CD8-positive, alpha-beta memory T cell (primary cell): ENCODE measurements at places on chromosomes 6 and 20. TPM values are rescaled to one million over a fixed set of nuclear protein-coding genes. Genes with fewer than 3 reads are reported as not detected.

The TAF4 gene
- 20.5 TPM for total RNA-seq

GRCh38 chr20:3875378-3875974 is 13.7 kb upstream of the PANK2 start:
- no peak for DNase-seq
- H3K36me3 ChIP-seq: no peaks in the 10 kb centered on the region
- no peak overlapping the region for H3K27ac ChIP-seq
- no peaks in the 10 kb centered on the region for H3K27me3 ChIP-seq
- no peaks in the 10 kb centered on the region for H3K4me1 ChIP-seq

DNA sequence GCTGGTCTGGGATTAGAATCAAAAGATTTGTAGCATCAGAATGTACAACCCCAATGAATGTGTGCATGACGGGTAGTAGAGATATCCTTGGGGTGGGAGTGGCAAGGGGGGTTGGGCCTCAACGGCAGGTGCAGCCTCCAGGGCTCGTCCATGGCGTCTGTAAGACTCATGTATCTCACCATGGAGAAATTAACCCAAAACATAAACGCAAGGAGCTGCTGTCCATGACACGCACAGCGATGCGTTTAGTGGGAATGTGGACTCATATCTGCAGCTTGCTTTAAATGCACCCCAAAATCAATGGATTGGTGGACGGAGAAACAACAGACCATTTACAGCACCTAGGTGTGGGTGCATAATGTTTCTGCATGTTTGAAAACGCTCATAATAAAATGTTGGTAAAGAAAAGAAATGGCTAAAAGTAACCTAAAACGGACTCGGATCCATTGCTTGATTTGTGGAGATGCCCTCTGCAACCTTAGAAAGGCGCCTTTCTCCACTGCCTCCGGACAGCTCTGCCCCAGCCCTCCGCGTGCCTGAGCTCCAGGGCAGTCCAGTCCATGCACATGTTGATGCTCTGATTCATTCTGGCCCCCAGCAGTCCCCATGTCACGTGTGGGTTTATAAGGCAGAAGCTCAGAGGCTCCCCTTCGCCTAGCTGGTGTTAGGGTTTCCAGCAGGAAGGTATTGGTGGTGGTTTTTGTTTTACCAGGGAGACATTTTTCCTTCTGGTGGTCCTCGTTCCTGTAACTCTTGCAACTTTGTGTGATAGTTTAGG is 24.5 kb downstream of the PYGB start:
- peaks cover 6% of the 10 kb centered on the region for H3K36me3 ChIP-seq
- H3K4me3 ChIP-seq: no peak overlapping the region
- DNase-seq: no peak
- no peaks in the 10 kb centered on the region for H3K27me3 ChIP-seq
- no peak overlapping the region for H3K27ac ChIP-seq

DNA sequence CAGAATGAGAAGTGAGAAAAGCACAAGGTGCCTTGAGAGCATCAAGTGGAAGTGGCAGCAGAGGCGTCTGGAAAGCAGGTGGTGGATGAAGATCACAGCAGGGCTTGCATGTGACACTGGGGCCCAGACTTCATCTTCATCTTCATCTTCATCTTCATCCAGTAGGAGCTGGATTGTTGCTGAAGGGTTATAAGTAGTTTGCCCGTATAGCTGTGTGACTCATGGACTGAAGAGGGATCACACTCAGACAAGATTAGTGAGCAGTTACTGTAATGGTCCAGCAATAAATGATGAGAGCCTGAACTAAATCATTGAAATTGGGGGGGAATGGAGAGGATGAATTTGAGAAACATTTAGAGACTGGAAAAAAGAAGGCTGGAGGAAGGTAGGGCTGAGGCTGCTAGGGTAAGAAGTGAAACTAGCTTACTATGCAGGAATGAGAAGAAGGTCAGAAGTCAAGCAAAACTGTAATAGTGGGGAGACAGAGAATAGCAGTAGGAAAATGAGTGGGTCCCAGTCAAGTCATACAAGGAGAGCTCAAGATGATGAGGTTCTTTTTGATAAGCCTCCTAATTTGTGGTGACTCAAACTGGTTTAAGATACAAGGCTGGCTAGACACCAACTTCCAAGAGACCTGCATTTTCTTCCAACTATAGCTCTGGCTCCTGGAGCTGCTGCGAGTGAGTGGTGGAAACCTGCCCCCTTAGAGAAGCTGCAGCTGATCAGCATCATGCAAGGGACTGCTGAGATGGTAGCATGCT is 92.3 kb upstream of the BEND6 start:
- H3K36me3 ChIP-seq: no peaks in the 10 kb centered on the region
- no peaks in the 10 kb centered on the region for H3K27me3 ChIP-seq
- H3K4me1 ChIP-seq: no peaks in the 10 kb centered on the region
- no peak overlapping the region for H3K4me3 ChIP-seq
- DNase-seq: no peak

GRCh38 chr6:113488061-113488460 is 369.1 kb upstream of the MARCKS start:
- H3K4me1 ChIP-seq: no peaks in the 10 kb centered on the region
- no peaks in the 10 kb centered on the region for H3K27me3 ChIP-seq
- DNase-seq: no peak
- H3K36me3 ChIP-seq: no peaks in the 10 kb centered on the region
- no peak overlapping the region for H3K4me3 ChIP-seq
- no peak overlapping the region for H3K27ac ChIP-seq

- H3K27ac ChIP-seq: no peak overlapping the region
- H3K4me3 ChIP-seq: no peak overlapping the region
- no peak for DNase-seq
- no peaks in the 10 kb centered on the region for H3K36me3 ChIP-seq
Measured at GRCh38 chr20:17662333-17663039, 19.6 kb downstream of the RRBP1 start.

The TAGAP gene
- 145 TPM for total RNA-seq

DNA sequence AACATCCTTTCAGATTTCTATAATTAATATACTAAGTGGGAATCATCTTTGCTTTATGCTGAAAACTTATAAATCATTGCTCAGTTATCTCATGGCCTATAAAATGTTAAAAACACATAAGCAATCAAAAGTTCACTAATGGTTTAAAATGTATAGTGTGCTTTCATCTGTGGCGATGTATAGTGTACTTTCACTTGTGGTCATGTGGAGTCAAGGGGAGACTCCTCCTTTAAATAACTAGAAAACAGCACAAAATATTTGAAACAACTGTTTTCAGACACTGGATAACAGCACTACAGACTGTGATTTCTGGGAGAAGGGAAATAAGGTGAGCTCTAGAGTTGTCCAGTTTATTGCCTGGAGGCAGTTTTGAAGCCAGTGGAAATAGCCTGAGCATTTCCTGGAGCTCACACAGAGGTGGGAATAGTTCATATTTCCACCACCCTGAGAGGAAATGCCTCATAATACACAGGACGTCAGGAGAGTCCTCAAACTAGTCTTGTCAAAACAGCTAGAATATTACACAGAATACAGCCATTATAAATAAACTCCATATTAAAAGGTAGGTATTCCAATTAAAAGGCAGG is 89.4 kb downstream of the CEP162 start:
- no peak overlapping the region for H3K27ac ChIP-seq
- no peak for DNase-seq
- no peaks in the 10 kb centered on the region for H3K27me3 ChIP-seq
- H3K4me3 ChIP-seq: no peak overlapping the region
- no peaks in the 10 kb centered on the region for H3K36me3 ChIP-seq
- no peaks in the 10 kb centered on the region for H3K4me1 ChIP-seq

DNA sequence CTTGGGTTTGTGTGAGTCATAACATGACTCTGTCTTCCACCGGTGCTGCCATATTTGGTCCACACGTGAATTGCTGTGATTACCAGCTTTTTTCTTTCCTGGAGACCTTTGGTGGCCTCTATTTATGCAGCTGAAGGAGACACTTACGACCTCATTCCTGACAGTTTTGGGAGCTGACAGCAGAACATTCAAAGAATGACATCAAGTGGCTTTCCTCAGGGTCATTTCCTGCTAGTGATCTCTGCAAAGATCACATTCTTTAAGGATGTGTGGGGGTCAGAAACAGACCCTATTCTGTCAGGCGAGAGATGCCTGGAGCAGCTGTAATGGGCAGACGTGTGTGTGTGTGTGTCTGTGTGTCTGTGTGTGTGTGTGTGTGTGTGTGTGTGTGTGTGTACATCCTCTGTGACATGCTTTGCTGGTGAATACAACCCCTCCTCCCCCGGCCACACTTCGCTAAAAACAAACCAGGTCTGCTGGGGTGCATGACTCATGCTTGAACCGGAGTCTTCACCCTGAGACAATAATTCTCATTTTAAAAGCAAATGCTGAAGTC is 115.6 kb downstream of the TMEM170B start:
- no peak overlapping the region for H3K27ac ChIP-seq
- DNase-seq: no peak
- no peaks in the 10 kb centered on the region for H3K4me1 ChIP-seq
- H3K36me3 ChIP-seq: no peaks in the 10 kb centered on the region

The COL19A1 gene
- 0.33 TPM for total RNA-seq

DNA sequence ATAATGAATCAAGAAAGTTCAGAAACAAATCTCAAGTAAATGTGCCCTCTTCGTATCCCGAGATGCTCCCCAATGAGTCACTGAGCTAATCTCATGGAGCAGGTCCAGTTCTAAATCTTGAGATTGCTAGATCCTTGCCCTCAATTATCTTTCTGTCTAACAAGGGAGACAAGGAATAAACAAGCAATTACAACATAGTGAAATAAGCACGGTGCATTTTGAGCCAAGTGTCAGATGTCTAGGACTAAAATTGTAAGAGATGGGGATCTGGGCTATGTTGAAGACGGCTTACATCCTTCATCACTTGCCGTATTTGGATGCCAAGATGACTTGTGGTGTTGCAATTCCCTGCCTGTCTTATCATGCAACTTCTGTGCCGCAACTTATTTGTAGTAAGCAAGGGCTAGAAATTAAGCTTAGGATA is 56.5 kb upstream of the ADGRF1 start:
- no peaks in the 10 kb centered on the region for H3K4me1 ChIP-seq
- no peak overlapping the region for H3K27ac ChIP-seq
- no peaks in the 10 kb centered on the region for H3K36me3 ChIP-seq
- H3K27me3 ChIP-seq: no peaks in the 10 kb centered on the region
- DNase-seq: no peak

- no peaks in the 10 kb centered on the region for H3K27me3 ChIP-seq
- DNase-seq: no peak
- H3K36me3 ChIP-seq: no peaks in the 10 kb centered on the region
- H3K4me3 ChIP-seq: no peak overlapping the region
Measured at GRCh38 chr6:6121943-6122342, 115.2 kb upstream of the NRN1 start.

DNA sequence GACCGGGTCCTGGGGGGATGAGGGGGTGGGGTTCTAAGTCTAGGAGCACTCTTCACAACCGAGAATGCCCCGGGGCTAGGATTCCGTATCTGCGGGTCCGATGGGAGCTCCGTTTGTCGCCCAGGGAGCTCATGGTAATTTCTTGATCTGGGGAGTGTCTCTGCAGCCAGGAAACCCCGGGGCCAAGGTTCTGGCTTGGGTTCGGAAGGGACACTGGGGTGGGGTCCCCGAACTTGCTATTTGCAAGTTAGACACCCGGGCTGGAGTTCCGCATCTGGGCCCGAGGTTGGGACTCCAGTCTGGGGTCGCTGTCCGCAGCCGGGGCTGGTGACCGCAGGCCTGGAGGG is 397 bp downstream of the PEDS1 start:
- no peak for DNase-seq
- H3K36me3 ChIP-seq: no peaks in the 10 kb centered on the region
- H3K4me3 ChIP-seq: peak overlapping the region; percentile 91
- H3K27me3 ChIP-seq: no peaks in the 10 kb centered on the region
- peak overlapping the region; percentile 89 for H3K27ac ChIP-seq

GRCh38 chr6:88367248-88367647 is 201.1 kb upstream of the CNR1 start:
- H3K27me3 ChIP-seq: no peaks in the 10 kb centered on the region
- no peak overlapping the region for H3K27ac ChIP-seq
- no peaks in the 10 kb centered on the region for H3K4me1 ChIP-seq
- no peaks in the 10 kb centered on the region for H3K36me3 ChIP-seq

The DACT2 gene
- not detected for total RNA-seq

DNA sequence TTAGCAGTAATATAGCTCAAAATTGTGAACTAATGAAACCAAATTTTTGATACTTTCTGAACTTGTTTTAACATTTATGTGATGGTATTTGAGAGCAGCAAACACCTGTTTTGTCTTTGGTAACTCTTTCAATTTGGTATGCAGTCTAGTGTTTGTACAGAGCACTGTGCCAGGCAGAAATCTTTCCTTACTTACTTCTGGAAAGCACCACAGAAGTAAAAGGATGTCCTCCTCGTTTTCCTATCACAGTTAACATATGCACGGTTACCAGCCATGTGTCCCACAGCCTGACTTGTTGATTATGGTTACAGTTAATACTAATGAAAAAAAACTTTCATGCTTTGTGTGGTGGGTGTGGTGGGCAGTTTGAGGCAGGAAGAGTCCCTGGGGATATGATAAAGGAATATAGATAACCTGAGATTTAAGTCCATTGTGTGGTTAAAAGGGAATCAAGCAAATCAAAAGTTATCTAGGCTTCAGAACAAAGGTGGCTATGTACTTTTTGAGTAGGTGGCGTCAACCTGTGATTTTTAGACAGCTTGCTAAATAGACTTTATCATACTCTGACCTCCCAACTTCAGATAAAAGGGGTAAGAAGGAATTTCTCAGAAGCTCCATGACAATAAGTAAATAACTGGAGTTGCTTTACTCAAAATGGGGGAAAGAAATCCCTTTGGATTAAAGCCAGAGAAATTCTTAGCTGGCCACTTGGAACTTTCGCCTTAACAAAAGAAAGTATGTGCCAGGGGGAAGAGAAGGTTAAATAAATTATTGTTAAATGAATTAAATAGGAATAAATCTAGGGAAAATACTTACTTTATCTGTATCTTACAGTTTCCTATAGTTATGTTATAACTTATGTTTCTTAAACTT is 20.1 kb upstream of the COL10A1 start:
- no peaks in the 10 kb centered on the region for H3K27me3 ChIP-seq
- H3K4me3 ChIP-seq: no peak overlapping the region
- H3K27ac ChIP-seq: no peak overlapping the region
- no peaks in the 10 kb centered on the region for H3K4me1 ChIP-seq
- DNase-seq: no peak

- DNase-seq: no peak
- no peak overlapping the region for H3K4me3 ChIP-seq
- H3K27ac ChIP-seq: no peak overlapping the region
- H3K27me3 ChIP-seq: no peaks in the 10 kb centered on the region
- H3K4me1 ChIP-seq: no peaks in the 10 kb centered on the region
Measured at GRCh38 chr6:66986940-66987339, 1279.9 kb upstream of the EYS start.
